NCI-H526 (cell line): ENCODE measurements at places on chromosomes 3 and 15.

GRCh38 chr3:140601881-140602280 lies 76.0 kb upstream of the TRIM42 start:
- DNase-seq, result no peak

GRCh38 chr3:1477669-1478068 lies 384.8 kb downstream of the CNTN6 start:
- DNase-seq, result no peak

- DNase-seq, result peak; percentile 30
Observed at GRCh38 chr3:67790043-67790442, 135.6 kb upstream of the SUCLG2 start.

- no peak for DNase-seq
Observed at GRCh38 chr3:123640740-123641462, 56.0 kb upstream of the HACD2 start.

GRCh38 chr15:74383695-74384565 lies 16.5 kb upstream of the CYP11A1 start:
- DNase-seq, result no peak

DNA sequence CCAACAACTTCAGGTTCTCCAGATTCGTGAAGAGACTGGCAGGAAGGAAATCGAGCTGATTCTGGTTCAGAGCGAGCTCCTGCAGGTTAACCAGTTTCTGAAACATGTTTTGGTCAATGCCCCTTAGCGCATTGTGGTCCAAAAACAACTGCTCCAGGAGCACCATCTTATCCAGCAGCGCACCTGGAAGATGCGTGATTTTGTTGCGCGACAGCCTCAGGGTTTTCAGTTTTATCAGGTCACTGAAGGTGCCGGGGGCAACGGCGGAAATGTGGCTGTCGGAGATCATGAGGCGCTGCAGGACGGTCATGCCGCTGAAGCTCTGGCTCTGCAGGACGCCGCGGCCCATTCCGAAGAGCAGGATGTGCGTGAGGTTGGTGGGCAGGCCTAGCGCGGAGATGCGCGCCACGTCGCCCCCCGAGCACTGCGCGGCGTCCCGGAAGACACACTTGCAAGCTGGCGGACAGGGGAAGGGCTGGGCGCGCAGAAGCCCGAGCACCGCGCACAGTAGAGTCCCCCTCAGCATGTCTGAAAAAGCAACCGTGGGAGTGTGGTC lies 1.2 kb downstream of the GP5 start:
- DNase-seq, result no peak
